ENCODE measurements at places on chromosomes 7 and 10. TPM values are rescaled to one million over a fixed set of nuclear protein-coding genes. Genes with fewer than 3 reads are reported as not detected.
A peak's percentile ranks its signal among the peaks of the same experiment; 100 is the strongest.

- no peak for DNase-seq
These were observed 27.0 kb upstream of the ZPBP start for GRCh38 chr7:50119815-50120637.

DNA sequence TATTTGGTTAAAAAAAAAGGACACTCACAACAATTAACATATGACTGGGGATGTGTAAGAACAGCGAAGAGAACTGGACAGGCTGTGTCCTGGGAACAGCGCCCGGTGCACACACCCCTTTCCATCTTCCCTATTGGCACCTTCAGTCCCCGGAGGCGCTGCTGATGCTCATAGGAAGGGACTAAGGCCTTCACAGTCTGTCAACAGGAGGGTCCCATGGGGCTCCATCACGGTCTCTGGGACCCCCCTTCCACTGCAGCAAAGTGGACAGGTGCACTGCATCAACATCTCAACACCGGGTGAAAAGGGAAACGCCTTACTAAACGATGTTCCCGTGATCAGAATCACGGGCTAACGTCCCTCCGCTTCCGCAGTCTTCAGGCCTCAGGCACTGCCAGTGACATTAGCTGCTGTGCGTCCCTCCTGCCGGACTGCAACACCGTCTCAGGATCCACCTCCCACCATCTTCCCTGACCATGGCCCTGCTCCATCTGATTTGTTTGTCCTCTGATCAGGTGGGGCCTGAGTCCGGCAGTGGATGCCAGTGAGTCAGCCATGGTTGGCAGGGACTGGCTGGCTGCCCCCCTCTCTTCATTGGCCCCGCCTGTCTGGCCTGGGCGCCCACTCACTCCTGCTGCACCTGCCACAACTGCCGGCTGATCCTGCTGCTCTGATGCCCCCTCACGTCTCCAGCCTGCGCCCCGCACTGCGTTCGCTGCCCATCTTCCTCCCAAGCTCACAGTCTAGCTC is 614.7 kb downstream of the DNAJB6 start:
- no peak for DNase-seq

- DNase-seq, result no peak
These were observed 580.5 kb downstream of the NXPH1 start for GRCh38 chr7:9013940-9014339.

The MNX1 gene
- total RNA-seq, result not detected

GRCh38 chr7:37694208-37695094 is 10.9 kb downstream of the GPR141 start:
- DNase-seq, result no peak

- no peak for DNase-seq
These were observed 8.8 kb upstream of the GRB10 start for GRCh38 chr7:50791363-50791937.

GRCh38 chr7:15439853-15440252 is 122.0 kb downstream of the AGMO start:
- no peak for DNase-seq

The WDR86 gene
- 49.7 TPM for total RNA-seq

GRCh38 chr7:80247144-80247543 is 112.5 kb downstream of the GNAI1 start:
- no peak for DNase-seq

GRCh38 chr10:1643161-1643907 is 94.0 kb downstream of the ADARB2 start:
- no peak for DNase-seq

DNA sequence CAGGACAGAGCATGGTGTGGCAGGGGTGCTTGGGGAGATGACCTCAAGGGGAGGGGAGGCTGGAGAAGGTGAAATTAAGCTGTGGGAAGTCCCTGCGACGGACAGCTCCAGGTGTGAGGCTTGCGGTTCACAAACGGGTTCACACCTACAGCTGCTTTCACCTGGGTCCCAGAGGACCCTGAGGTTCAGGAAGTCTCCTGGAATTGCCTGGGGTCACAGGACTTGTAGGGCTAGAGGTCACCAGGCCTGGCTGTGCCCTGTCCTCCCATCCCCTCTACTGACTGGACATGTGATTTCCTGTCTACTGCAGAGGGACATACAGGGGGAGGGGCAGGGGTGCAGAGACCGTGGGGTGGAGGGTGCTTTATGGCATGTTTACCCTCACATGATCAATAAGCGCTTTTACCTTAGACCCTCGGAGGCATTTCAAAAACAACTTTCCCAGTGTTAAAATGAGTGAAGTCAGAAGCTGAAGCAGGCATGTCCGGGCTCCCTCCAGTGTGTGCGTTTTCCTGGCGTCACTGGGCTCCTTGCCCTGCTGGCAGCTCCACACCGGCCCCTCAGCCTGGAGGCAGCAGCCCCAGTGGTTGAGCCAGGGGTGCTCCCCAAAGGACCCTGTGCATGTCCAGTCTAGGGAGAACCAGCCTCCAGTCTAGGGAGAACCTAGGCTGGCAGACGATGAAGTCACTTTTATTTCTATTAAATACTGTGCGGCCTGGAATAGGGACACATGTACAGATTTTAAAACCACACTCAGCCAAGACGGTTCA is 66.6 kb upstream of the IGFBP3 start:
- DNase-seq, result no peak

- no peak for DNase-seq
These were observed 194.1 kb downstream of the CREB5 start for GRCh38 chr7:28606421-28606820.

GRCh38 chr10:78029269-78030226 is at the start of gene POLR3A:
POLR3A (minus strand) TSS chr10:78029515; CDS start chr10:78029407, 108 bp downstream.
- peak; percentile 75 for DNase-seq

GRCh38 chr7:132154248-132154647 is 422.0 kb downstream of the PLXNA4 start:
- no peak for DNase-seq

DNA sequence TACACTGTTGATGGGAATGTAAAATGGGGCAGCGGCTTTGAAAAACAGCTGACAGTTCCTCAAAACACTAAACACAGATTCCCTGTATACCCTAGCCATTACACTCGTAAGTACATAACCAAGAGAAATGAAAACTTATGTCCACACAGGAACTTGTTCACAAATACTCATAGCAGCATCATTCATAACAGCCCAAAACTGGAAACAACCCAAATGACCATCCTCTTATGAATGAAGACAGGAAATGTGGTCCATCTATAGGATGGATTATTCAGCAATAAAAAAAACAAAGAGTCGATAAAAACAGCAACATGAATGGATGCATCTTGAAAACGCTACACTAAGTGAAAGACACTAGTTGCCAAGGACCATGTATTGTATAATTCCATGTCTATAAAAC is 23.7 kb downstream of the NMT2 start:
- DNase-seq, result no peak

The PBLD gene
- 8.6 TPM for total RNA-seq

The HOXA2 gene
- not detected for total RNA-seq

DNA sequence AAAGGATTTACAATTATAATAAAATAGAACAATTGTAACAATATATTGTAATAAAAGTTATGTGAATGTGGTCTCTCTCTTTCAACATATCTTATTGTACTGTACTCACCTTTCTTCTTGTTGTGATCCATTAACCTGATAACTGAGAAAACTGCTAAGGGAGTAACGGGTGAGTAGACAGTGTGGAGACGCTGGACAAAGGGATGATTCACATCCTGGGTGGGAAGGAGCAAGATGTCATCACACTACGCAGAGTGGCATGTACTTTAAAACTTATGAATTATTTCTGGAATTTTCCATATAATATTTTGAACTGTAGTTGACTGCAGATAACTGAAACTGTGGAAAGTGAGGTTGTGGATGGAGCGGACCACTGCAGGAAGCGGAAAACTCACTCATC is 91.2 kb upstream of the PLPP4 start:
- DNase-seq, result no peak

DNA sequence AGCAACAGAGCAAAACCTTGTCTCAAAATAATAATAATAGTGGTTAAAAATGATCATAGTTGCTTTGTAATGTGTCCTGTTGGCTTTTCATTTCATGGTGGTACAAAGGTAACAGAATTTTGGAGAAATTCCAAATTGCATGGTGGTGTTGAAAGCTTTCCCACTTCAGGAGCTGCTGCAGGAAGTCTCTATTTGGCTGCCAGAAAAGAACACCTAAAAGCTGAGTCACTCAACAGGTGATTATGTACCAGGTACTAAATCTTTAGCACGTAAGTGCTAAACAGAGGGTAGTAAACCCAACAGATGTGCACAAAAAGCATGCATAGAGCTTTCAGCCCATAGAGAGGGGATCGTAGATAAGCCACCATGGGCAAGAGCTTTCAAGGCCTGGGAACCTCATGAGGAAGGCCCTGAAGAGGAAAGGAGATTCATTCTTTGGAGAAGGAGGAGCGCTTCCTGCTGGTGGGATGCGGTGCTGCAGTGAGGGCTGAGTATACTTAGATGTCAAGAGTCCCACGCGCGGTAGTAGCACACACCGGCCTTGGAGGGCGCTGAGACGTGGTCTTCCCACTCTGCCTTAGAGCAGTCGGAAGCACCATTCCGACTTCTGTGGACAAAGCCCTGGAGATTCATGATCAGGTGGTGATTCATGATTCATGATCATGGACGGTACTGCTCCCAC is 118.7 kb downstream of the RALA start:
- no peak for DNase-seq

GRCh38 chr7:141920281-141920680 is 4.1 kb downstream of the OR9A4 start:
- no peak for DNase-seq

The TRIM50 gene
- not detected for total RNA-seq

The NUDT1 gene
- 15.5 TPM for total RNA-seq

DNA sequence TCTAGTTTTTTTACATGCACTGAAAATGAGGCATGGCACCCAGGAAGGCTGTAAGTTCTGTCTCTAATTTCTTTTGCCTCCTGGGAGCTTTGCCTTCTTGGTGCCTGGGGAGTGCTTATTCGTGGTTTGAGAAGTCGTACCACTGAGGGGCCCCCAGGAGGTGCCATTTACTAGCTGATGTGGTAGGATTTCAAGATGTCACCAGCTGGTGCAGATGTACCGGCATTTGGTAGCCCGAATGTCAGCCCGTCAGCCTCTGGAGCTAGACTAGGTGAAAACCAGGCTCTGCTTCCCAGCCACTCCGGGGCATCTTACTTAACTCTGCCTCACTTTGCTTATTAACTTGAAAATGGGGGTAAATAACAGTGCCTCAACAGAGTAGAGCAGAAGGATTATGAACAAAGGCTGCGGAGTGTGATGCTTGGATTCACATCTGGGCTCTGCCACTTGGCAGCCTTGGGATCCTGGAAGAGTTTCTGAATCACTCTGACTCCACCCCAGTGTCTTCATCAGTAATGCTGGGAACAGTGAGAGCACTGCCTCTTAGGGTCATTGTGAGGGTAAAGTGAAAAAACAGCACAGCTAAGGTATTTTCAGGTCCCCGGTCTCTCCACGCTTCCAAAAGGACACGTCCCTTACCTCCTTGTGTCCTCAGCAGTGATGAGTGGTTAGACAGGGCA is 31.4 kb upstream of the BTBD16 start:
- no peak for DNase-seq

DNA sequence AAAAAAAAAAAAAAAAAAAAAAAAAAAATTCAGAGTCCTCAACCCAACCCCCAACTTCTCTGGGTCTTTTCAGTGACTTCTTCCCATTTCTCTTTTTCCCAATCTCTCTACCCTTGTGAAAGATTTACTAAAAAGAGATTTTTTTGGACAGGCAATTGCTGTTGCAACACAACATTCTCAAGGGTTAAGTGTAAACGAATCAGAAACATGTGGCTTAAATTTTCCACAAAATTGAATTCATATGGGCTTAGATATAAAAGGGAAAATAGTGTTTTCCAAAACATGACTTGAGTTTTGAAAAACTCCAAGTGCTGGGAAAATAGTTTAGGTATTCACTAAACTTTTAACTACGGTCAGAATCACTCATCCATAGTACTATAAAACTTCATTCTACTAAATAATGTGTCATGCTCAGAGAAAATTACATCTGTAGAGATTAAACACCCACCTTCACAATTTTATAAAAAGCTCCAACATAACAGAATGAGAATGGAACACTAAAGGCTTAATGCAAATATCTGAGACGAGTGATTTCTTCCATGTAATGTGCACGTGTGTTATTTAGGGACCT is 643.1 kb downstream of the PARD3 start:
- DNase-seq, result no peak

GRCh38 chr7:79820387-79820786 is 314.2 kb upstream of the GNAI1 start:
- DNase-seq, result peak; percentile 3

GRCh38 chr10:118850418-118851061 is 95.8 kb upstream of the CACUL1 start:
- no peak for DNase-seq

GRCh38 chr7:4849390-4849789 is 12.4 kb downstream of the PAPOLB start:
- no peak for DNase-seq

The CALHM3 gene
- total RNA-seq, result not detected

DNA sequence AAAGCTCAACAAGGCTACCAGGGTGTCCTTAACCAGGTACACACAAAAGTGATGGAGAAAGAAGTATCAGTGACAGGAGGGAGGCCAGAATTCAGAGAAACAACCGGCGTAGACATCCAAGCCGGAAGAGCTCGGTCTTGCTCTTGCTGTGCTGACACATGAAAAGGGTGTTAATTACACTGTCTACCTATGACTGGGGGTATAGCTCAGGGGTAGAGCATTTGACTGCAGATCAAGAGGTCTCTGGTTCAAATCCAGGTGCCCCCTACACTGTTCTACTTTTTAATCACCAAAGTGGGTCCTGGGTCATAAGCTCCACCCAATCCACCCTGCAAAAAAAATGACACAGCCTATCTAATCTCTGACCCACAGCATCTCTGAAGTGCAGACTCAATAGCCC is 86.9 kb upstream of the ZNF746 start:
- no peak for DNase-seq

DNA sequence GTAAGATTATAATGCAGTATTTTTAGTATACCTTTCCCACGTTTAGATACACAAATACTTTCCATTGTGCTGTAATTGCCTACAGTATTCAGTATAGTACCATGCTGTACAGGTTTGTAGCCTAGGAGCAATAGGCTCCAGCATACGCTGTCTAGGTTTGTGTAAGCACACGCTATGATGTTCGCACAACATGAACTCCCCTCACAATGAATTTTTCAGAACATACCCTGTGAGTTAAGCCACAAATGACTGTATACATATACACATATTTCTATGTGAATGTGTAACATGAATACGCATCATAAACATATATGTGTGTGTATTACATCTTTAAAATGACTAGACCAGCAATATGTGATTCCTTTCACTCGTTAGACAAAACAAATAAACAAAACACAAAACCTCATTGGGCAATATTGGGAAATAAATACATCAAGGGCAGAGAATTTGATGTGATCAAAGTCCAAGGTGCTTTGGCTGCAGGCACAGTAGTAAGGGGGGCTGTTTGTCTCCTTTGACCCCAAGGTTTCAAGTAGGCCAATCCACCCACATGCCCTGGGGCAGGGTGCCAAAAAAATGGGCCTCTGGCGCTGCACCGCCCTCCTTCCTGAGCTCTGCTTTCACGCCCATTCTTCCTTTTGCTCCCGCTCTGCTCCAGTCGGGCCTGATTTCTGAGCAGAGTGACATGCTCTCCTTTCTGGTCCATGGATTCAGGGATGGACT is 33.9 kb downstream of the CHN2 start:
- DNase-seq, result no peak

The STRIP2 gene
- 44.8 TPM for total RNA-seq
